Mucosa of descending colon (tissue), 3 donors: ENCODE measurements at places on chromosomes 13 and 19.

GRCh38 chr19:45595814-45596213 is 6.2 kb downstream of the GPR4 start:
- no peak for DNase-seq

- no peak for DNase-seq
Measured at GRCh38 chr13:43305416-43305815, 282.0 kb downstream of the DNAJC15 start.

GRCh38 chr13:46743191-46743590 is 53.8 kb downstream of the ESD start:
- no peak for DNase-seq

DNA sequence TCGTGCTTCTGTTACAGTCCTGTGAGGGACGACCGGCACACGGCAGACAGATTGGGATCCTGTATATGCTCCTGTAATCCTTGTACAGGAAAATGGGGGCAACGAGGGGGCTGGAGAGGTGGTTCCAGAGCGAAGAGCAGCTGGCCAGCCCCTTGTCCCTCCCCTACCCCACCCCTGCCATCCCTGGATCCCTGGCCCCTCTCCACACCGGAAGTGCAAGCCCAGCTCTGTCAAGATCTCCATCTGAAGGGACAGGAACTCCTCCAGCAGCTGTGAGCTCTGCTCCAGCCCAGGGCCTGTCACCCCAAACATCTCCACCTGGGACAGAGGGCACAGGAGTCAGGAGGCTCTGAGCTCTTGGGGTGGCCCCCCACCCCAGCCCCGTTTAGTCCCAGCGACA is 5.5 kb upstream of the CCER2 start:
- DNase-seq = no peak

GRCh38 chr19:52603558-52604207 is 33.6 kb downstream of the ZNF701 start:
- DNase-seq = no peak

- no peak for DNase-seq
Measured at GRCh38 chr13:111372651-111373425, 52.4 kb downstream of the TEX29 start.

DNA sequence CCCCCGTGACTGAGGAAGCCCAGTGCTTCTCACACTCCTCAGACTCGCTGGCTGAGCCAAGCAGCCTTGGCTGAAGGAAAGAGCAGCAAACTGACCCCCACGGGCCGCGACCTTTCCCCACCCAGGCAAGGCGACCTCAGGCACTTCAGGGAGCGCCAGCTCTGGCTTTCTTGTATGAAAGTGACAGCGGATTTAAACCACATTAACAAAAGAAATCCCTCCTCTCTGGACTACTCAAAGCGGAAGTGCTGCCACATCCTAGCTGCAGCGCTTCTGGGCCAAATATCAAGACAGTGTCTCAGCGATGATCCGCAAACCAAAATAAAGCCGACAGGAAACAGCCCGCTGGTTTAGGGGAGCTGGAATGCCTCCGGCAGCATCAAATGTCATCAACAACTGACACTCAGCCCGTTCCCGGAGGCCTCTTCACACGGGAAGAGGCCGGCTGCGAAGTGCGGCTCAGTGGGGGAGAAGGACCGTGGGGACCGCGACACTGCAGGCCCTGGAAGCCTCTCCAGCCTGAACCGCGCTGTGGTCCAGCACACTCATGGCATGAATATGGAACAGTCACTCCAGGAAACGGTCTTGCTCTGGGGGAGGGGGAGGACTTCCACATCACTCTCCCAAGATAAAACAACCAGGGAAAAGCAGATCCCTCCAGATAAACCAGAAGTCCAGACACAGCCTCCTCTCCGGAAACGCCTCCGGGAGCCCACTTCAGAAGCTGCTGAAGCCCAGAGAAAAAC is 1.4 kb downstream of the RASA3 start:
- DNase-seq = no peak

DNA sequence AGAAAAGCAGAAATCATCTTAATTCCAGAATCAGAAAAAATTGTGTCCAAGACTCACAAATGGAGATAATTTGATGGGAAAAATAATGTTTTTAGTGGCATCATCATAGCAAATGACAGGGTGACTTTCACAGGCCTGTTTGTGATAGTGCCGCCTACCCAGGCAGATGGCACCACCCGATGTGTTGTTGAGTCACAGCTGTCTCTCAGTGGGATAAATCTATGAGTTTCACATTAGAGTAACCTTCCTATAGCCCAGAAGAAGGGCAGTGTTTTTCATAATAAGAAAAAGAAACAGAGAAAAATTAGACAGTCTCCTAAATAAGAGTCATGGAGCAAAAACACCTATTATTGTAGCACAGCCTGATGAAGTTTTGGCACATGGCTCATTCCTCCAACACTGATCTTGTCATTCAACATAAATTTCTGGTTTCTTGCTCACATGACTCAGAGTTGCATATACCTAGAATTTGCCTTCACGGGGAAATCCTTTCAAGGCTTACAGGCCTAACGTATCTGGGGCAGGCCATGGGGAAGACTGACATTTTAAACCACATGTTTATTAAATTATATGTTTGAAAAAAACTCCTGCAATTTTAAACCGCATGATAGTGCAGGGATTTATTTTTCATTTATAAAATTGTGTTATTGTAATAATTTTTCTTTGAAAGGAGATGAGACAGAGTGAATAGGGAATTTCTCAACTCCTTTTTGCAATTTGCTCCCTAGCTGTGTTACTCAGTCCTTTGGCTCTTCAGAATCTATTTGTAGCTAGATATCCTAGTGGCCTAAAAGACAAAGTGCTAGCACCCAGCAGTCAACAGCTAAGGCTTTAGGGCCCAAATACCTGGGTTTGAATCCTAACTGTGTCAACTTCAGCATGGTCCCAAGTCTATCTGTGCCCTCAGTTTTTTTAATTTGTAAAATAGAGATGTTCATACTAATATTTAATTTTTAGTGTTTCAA is 393.7 kb downstream of the NDFIP2 start:
- no peak for DNase-seq
